ENCODE measurements at places on chromosomes 6 and 20.

DNA sequence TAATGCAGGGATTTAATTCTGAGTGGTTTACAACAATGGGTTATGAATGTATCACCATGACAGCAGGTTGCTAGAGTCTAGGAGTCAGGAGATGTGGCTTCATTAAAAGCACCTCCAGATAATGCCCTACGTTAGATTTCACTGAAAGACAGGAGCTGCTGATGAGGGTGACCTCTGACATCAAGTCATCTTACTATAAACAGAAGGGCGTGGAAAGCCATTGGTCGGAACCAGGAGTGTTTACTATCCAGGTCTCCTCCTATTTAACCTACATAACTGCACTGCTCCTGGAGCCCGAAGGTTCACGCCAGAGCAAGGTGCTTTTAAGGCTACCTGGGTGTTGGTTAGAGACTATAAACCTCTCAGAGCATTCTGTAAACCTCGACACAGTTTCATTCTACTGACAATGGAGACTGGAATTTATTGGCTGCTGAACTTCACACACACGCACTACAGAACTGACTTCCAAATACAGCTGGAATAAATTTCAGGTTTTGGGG, 128.7 kb downstream of the EYA4 start:
- H3K27me3 ChIP-seq = no peaks in the 10 kb centered on the region
- no peak overlapping the region for H3K27ac ChIP-seq
- H3K4me1 ChIP-seq = no peaks in the 10 kb centered on the region
- DNase-seq = no peak
- no peak overlapping the region for H3K4me3 ChIP-seq
- no peaks in the 10 kb centered on the region for H3K36me3 ChIP-seq

- no peak overlapping the region for H3K27ac ChIP-seq
- no peak for DNase-seq
- no peaks in the 10 kb centered on the region for H3K27me3 ChIP-seq
- no peaks in the 10 kb centered on the region for H3K36me3 ChIP-seq
Measured at GRCh38 chr6:148307405-148307804, 35.2 kb upstream of the SASH1 start.

GRCh38 chr6:110728501-110728900, 86.8 kb downstream of the CDK19 start:
- no peaks in the 10 kb centered on the region for H3K36me3 ChIP-seq
- H3K4me3 ChIP-seq = no peak overlapping the region
- H3K27me3 ChIP-seq = no peaks in the 10 kb centered on the region
- no peak for DNase-seq

GRCh38 chr6:133550026-133550425, 308.9 kb downstream of the EYA4 start:
- H3K4me1 ChIP-seq = no peaks in the 10 kb centered on the region
- H3K36me3 ChIP-seq = no peaks in the 10 kb centered on the region
- H3K4me3 ChIP-seq = no peak overlapping the region
- DNase-seq = no peak
- H3K27me3 ChIP-seq = no peaks in the 10 kb centered on the region
- H3K27ac ChIP-seq = no peak overlapping the region

DNA sequence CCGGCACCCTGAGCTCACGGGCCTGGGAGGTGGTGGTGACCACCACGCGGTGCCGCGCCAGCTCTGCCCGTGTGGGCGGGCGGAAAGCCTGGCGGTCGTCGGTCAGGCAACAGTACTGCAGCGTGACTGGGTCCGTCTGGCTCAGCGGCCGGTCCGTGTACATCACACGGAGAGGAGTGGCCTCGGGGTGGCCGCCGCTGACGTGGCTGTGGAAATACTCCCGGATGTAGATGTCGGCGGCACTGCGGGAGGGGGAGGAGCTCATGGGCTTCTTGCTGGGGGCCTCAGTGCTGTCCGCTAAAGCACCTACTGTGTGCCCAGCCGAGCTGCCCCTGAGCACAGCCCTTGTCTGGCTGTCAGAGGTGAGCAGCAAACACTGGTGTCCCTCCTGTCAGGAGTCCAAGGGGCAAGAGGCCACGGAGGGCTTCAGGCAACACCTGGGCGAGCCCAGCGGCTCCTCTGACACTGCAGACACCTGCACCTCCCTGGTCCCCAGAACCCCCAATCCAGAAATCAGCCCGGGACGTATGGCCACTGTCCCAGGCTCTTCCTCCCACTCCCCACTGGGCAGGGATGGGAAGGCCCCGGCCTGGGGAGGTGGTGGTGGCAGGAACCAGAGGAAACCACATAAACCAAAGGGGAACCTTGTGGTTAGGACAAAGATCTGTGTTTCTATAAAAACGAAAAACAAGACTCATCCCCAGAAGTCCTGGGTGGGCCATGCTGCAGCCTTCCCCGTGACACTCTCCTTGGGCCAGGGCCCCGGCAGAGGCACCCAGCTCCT, 6.5 kb downstream of the HELZ2 start:
- no peaks in the 10 kb centered on the region for H3K27me3 ChIP-seq
- no peaks in the 10 kb centered on the region for H3K4me1 ChIP-seq
- H3K36me3 ChIP-seq = peaks cover 26% of the 10 kb centered on the region

- no peaks in the 10 kb centered on the region for H3K4me1 ChIP-seq
- H3K27ac ChIP-seq = no peak overlapping the region
- no peak for DNase-seq
Measured at GRCh38 chr6:68874747-68875146, 239.7 kb downstream of the ADGRB3 start.

GRCh38 chr20:90651-91050, 3.2 kb downstream of the DEFB125 start:
- H3K36me3 ChIP-seq = no peaks in the 10 kb centered on the region
- no peak for DNase-seq
- H3K4me3 ChIP-seq = no peak overlapping the region
- no peaks in the 10 kb centered on the region for H3K27me3 ChIP-seq

DNA sequence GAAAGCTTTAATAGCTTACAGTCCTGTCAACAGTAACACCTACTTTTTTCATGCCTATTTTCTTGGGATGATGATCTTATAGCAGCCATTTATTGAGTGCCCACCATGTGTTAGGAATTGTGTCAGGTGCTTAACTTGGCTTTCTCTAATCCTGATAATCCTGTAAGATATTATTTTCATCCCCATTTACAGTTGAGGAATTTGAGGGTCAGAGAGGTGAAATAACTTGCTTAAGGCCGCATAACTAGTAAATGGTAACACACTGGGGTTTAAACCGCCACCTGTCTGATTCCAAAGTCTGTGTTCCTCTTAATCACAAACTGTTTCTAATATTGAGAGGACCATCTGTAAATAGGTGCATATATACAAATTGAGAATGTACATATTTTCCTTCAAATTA, 55.5 kb downstream of the NCOA3 start:
- H3K4me3 ChIP-seq = no peak overlapping the region
- no peaks in the 10 kb centered on the region for H3K4me1 ChIP-seq
- H3K27ac ChIP-seq = no peak overlapping the region
- no peaks in the 10 kb centered on the region for H3K36me3 ChIP-seq
- no peaks in the 10 kb centered on the region for H3K27me3 ChIP-seq

DNA sequence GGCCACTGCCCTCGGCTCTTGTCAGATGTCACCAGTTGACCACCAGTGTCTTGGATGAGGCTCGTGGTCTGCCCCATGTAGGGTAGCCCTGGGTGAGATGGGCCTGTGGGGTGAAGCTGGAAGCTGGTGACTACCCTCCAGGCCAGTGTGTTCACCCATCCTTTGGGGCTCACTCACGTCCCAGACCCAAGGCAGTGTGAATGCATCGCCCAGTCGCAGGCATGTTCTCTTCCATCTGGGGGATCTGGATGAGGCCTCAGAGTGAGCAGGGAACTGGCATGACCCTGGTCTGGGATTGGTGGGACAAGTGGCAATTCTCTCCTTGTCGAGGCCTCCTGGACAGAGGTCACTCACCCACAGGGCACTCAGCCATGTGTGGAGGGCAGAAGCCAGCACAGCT, 120.1 kb upstream of the PHACTR3 start:
- no peaks in the 10 kb centered on the region for H3K36me3 ChIP-seq
- H3K4me3 ChIP-seq = no peak overlapping the region
- no peaks in the 10 kb centered on the region for H3K4me1 ChIP-seq

- H3K36me3 ChIP-seq = no peaks in the 10 kb centered on the region
- H3K4me3 ChIP-seq = no peak overlapping the region
- H3K27me3 ChIP-seq = no peaks in the 10 kb centered on the region
- DNase-seq = no peak
- H3K27ac ChIP-seq = peak overlapping the region; percentile 53
Measured at GRCh38 chr6:13423252-13423651, 64.1 kb downstream of the GFOD1 start.

DNA sequence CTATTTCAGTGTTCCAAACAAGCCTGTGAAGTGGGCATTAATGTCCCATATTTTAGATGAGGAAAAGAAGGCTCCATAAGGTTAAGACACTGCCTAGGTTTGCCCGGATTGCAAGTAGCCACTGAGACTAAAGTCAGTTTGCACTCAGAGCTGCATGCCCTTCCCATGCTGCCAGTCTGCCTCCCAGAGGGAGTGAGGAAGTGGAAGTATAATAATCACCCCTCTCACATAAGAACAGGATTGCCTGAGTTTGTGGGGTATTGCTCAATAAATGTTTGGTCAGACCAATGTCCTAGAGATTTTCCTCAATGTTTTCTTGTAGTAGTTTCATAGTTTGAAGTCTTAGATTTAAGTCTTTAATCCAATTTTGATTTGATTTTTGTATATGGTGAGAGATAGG, 43.9 kb upstream of the CLIC5 start:
- H3K36me3 ChIP-seq = no peaks in the 10 kb centered on the region
- DNase-seq = no peak
- H3K27ac ChIP-seq = no peak overlapping the region

- H3K4me1 ChIP-seq = peaks cover 15% of the 10 kb centered on the region
- H3K4me3 ChIP-seq = no peak overlapping the region
- no peak for DNase-seq
- H3K27me3 ChIP-seq = no peaks in the 10 kb centered on the region
- H3K36me3 ChIP-seq = peaks cover 18% of the 10 kb centered on the region
Measured at GRCh38 chr20:37380864-37381579, 35.1 kb downstream of the SRC start.

- no peak for DNase-seq
- no peaks in the 10 kb centered on the region for H3K4me1 ChIP-seq
- no peaks in the 10 kb centered on the region for H3K36me3 ChIP-seq
Measured at GRCh38 chr6:1915226-1915625, 305.5 kb downstream of the FOXC1 start.

DNA sequence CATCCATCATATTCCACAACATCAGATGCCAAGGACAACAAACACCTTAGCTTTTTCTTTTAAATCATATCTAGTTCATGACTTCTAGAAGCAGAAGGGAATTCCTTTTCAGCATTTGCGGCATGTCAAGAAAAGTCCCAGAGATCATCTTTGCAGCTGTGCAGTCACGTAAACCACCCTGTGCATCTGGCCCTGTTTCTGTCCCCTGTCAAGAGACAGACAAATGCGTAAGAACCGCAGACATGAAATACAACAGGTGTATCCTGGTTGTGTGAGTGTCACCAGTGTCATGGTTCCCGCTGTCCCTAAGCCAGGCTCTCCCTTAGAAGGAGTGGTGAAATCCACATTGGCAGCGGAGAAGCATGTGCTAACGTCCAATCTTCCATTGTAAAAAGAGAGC, 28.1 kb downstream of the LY86 start:
- H3K27me3 ChIP-seq = no peaks in the 10 kb centered on the region
- no peak overlapping the region for H3K27ac ChIP-seq
- no peaks in the 10 kb centered on the region for H3K4me1 ChIP-seq
- no peak for DNase-seq

DNA sequence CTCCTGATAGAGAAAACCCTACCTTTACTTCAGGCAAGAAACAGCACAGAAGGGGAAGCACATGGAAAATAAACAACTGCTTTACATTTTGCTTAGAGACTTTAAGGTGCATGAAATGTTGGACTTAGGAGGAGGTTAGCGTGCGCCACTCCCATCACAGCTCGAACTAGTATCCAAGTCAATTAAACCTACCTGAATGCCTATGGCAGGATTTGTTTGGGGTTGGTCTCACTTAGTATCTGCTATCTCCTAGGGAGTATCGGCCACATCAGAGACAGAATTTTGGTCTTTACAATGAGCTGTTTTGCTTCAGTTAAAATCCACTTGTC, 12.0 kb downstream of the CYP24A1 start:
- H3K4me3 ChIP-seq = no peak overlapping the region
- H3K27ac ChIP-seq = no peak overlapping the region
- no peaks in the 10 kb centered on the region for H3K4me1 ChIP-seq
- no peaks in the 10 kb centered on the region for H3K36me3 ChIP-seq

DNA sequence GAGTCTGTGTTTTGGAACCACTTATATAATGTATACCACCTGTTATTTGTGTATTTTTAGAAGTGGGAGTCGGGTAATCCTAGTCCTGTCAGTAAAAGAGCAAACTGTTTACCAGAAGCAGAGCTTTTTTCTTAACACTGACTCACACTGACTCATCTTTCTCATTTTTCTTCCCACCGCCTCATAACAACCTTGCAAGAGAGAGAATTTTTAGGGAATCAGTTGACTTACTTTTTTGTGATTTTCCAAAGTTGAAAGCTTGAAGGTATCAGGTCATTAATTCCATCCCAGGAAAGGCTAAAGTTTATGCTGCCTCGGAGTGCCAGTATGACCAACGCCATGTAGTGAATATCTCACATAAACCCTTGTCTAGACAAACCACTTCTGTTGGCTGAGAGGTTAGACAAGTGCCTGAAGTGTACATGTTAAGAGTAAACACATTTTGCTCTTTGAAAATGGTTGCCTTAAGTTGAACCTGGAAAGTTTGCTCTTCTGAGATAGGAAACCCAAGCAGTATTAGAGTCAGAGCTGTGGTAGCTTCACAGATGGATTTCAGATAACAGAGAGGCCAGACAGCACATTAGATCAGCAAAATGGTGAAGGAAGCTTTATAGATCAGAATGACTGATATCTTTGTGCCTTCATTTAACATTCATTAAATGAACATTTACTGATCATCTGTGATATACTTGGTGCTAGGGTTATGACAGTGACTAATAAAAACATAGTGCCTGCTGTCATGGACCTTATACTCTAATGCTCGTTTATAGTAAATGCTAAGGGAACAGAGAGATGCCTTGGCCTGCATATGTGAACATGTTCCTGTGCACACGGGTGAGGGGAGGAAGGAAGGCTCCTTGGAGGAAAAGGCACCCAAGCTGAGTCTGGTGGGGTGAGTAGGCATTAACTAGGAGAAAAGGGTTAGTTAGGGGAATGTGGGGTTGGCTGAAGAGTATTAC, 29.1 kb upstream of the PKIG start:
- H3K36me3 ChIP-seq = no peaks in the 10 kb centered on the region
- no peak overlapping the region for H3K4me3 ChIP-seq
- H3K4me1 ChIP-seq = peaks cover 5% of the 10 kb centered on the region
- no peaks in the 10 kb centered on the region for H3K27me3 ChIP-seq

Data from ascending aorta (tissue), 2 donors.